ENCODE measurements at places on chromosomes 12 and 14. TPM values are rescaled to one million over a fixed set of nuclear protein-coding genes. Genes with fewer than 3 reads are reported as not detected.

GRCh38 chr14:52802597-52802996 is 11.2 kb upstream of the GNPNAT1 start:
- H3K27ac ChIP-seq: no peak overlapping the region
- peaks cover 12% of the 10 kb centered on the region for H3K4me1 ChIP-seq
- H3K27me3 ChIP-seq: peaks cover 3% of the 10 kb centered on the region
- H3K4me3 ChIP-seq: no peak overlapping the region

DIO3 gene
- not detected for total RNA-seq

GRCh38 chr12:76591476-76591875 is 31.9 kb upstream of the OSBPL8 start:
- H3K36me3 ChIP-seq: no peaks in the 10 kb centered on the region
- peaks cover 7% of the 10 kb centered on the region for H3K4me1 ChIP-seq
- no peak overlapping the region for H3K27ac ChIP-seq
- DNase-seq: no peak

DNA sequence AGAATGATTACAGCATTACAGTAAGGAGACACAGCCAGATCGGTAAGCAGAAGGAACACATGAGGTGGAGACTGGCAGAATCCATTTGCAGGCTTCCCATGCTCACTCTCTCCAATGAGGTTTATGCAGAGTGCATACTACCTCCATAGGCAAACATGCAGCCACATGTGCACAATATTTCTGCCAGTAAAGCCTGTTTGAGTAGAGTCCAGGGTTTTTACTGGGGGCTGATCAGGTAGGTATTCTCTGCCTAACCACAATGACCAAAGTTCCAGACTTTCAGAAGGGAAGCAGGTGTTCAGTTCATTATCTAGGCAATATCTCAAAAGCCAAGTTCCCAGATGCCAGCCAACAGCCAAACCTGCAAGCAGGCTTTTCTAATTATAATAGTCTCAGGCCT is 31.1 kb downstream of the INTS13 start:
- DNase-seq: no peak
- no peak overlapping the region for H3K4me3 ChIP-seq
- peaks cover 61% of the 10 kb centered on the region for H3K36me3 ChIP-seq
- H3K27me3 ChIP-seq: no peaks in the 10 kb centered on the region

GRCh38 chr14:51681411-51681810 is 29.7 kb downstream of the FRMD6 start:
- H3K27me3 ChIP-seq: peaks cover 5% of the 10 kb centered on the region
- H3K4me1 ChIP-seq: peaks cover 4% of the 10 kb centered on the region
- no peak for DNase-seq
- no peaks in the 10 kb centered on the region for H3K36me3 ChIP-seq
- no peak overlapping the region for H3K4me3 ChIP-seq
- no peak overlapping the region for H3K27ac ChIP-seq

DNA sequence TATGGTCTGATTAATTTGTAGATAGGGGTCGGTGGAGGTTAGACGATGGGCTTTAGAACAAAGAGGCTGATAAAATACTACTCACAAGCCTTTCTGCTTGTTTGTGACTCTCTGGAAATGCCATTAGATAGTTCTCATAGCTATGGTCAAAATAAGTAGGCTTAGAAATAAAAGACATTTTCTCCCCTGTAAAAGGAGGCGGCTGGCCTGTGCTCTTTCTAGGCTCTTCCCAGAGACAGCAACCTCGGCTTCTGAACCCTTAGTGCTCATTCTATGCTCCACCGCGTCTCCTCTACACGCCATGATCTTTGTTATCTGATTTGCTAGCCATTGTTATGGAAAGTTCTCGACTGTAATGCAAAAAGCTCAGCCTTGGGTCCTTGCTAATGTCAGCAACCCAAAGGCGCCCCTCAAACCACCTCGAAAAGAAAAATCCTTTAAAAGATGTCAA is 64.5 kb downstream of the CRADD start:
- H3K36me3 ChIP-seq: peaks cover 4% of the 10 kb centered on the region
- peak overlapping the region; percentile 90 for H3K4me3 ChIP-seq
- H3K4me1 ChIP-seq: peaks cover 29% of the 10 kb centered on the region
- DNase-seq: peak; percentile 32
- peak overlapping the region; percentile 83 for H3K27ac ChIP-seq

- peak overlapping the region; percentile 80 for H3K4me3 ChIP-seq
- peak overlapping the region; percentile 90 for H3K27ac ChIP-seq
- peaks cover 5% of the 10 kb centered on the region for H3K36me3 ChIP-seq
- no peaks in the 10 kb centered on the region for H3K27me3 ChIP-seq
- peaks cover 87% of the 10 kb centered on the region for H3K4me1 ChIP-seq
- peak; percentile 64 for DNase-seq
These were observed 44.7 kb downstream of the CCDC88C start for GRCh38 chr14:91372671-91373495.

DNA sequence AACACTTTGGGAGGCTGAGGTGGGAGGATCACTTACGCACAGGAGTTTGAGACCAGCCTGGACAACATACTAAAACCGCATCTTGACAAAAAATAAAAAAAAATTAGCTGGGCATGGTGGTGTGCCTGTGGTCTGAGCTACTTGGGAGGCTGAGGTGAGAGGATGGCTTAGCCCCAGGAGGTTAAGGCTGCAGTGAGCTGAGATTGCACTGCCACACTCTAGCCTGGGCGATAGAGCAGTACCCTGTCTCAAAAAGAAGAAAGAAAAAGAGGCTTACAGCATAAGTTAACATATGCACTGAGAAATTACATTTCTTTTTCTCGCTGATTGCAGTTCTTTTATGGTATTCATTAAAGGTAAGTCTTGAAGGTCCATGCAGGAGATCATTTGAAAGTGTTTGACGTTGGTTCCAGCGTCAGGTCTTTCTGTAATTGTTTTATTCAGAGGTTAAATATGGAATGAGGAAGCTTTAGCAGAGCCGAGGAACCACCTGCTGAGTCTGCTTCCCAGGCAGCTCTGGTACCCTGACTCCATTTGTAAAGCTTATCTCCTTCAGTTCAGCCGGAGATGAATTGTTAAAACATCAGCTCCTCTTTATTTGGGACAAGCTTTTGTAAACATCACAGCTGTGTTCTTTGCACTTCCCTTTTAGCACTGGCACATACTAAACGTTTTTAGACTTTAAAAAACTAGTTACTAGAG is 18.5 kb downstream of the SFSWAP start:
- peaks cover 6% of the 10 kb centered on the region for H3K4me1 ChIP-seq
- H3K36me3 ChIP-seq: peaks cover 14% of the 10 kb centered on the region
- no peaks in the 10 kb centered on the region for H3K27me3 ChIP-seq
- no peak overlapping the region for H3K27ac ChIP-seq
- no peak overlapping the region for H3K4me3 ChIP-seq

DNA sequence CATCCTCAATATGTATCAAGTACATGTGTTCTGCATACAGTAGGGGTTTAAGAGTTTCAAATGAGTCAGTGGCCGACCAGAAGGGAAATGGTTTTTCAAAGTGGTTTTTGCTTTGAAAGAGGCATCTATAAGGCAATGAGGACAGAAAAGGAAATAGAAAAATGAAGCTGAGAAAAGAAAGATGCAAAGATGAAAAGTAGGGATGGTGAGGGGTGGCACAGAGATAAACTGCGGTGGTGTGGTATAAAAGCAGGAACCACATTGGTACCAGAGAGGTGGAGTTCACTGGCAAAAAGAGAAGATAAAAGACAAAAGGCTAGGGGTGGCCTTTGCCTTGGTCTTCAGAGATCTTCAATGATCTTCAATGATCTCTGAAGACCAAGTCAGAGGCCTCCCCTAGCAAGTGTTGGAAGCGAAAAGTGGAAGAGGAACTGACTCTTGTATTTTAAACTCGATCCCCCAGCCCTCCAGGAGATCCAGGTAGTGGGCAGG is 144.0 kb upstream of the KRR1 start:
- H3K4me1 ChIP-seq: peaks cover 23% of the 10 kb centered on the region
- peak overlapping the region; percentile 50 for H3K4me3 ChIP-seq
- no peak for DNase-seq
- peaks cover 2% of the 10 kb centered on the region for H3K36me3 ChIP-seq
- H3K27me3 ChIP-seq: peaks cover 18% of the 10 kb centered on the region

VRTN gene
- not detected for total RNA-seq

DNA sequence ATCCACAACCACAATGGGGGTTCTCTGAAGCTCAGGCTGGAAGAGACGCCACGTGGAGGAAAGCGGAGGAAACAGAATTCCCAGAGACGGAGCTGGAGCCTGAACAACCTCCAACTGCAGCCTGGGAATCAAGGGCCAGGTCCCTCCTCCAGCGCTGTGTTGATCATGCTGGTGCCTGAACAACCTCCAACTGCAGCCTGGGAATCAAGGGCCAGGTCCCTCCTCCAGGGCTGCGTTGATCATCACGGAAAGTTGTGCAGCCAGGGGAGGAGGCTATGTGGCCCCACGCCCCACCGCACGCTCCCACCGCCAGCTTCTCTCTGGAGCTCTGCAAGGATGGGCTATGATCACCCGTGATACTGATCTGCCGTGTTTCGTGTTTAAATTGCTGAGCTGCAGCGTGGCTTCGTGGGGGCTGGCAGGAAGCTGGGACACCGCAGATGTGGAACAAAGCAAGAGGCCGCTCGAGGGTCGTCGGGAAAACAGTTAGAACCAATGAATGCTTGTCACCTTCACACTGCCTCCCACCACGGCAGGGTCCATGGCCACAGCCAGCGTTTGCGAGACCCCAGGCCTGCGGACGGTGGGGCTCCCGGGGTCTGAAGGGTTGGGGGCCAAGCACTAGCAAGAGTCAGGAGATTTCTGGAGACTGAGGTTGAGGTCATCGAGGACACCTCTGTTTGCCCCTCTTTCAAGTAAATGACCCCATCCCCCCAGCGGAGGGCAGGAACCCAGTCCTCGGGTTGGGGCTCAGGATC is 51.8 kb upstream of the FBRSL1 start:
- DNase-seq: peak; percentile 62
- H3K36me3 ChIP-seq: no peaks in the 10 kb centered on the region
- H3K27ac ChIP-seq: peak overlapping the region; percentile 85
- H3K4me3 ChIP-seq: peak overlapping the region; percentile 63
- peaks cover 18% of the 10 kb centered on the region for H3K4me1 ChIP-seq
- no peaks in the 10 kb centered on the region for H3K27me3 ChIP-seq

RNASE1 gene
- 4.5 TPM for total RNA-seq

PRICKLE1 gene
- 0.89 TPM for total RNA-seq

DNA sequence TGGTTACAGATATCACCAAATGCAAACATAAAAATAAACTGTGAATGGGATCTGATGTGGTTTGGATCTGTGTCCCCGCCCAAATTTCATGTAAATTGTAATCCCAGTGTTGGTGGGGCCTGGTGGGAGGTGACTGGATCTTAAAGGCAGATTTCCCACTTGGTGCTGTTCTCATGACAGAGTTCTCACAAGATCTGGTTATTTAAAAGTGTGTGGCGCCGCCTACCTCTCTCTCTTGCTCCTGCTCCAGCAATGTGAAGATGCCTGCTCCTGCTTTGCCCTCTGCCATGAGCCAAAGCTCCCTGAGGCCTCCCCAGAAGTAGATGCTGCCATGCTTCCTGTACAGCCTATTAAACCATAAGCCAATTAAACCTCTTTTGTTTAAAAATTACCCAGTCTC is 47.8 kb downstream of the SLC25A21 start:
- H3K27me3 ChIP-seq: no peaks in the 10 kb centered on the region
- no peak for DNase-seq
- H3K36me3 ChIP-seq: no peaks in the 10 kb centered on the region
- no peaks in the 10 kb centered on the region for H3K4me1 ChIP-seq
- no peak overlapping the region for H3K4me3 ChIP-seq

GLT1D1 gene
- total RNA-seq: not detected

DNA sequence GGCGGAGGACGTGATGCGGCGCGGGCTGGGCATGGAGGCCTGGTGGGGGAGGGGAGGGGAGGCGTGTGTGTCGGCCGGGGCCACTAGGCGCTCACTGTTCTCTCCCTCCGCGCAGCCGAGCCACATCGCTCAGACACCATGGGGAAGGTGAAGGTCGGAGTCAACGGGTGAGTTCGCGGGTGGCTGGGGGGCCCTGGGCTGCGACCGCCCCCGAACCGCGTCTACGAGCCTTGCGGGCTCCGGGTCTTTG is 303 bp downstream of the GAPDH start:
- no peaks in the 10 kb centered on the region for H3K27me3 ChIP-seq
- H3K4me3 ChIP-seq: peak overlapping the region; percentile 100
- peaks cover 41% of the 10 kb centered on the region for H3K4me1 ChIP-seq
- peaks cover 57% of the 10 kb centered on the region for H3K36me3 ChIP-seq
- DNase-seq: no peak

DNA sequence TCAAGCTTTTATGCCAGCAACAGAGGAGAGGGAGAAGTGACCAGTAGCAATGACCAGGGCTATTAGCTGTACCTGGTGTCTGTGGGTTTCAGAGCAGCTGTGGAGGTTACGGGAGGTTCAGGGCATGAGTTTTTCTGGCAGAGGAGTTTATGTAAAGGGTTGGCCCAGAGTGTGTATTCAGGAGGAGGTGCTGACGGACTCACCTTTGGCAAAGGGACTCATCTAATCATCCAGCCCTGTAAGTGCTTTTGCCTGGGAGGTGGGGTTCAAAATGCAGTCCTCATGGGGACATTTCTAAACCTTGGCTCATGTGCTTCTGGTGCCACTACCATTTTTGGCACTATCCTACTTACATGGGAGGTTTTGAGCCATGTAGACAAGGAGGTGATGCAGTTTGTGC is 95.3 kb downstream of the DAD1 start:
- H3K27ac ChIP-seq: peak overlapping the region; percentile 89
- H3K4me3 ChIP-seq: peak overlapping the region; percentile 90
- peaks cover 39% of the 10 kb centered on the region for H3K36me3 ChIP-seq
- DNase-seq: no peak
- H3K4me1 ChIP-seq: peaks cover 4% of the 10 kb centered on the region

RNF31 gene
- total RNA-seq: 131 TPM

GRIN2B gene
- not detected for total RNA-seq

GRCh38 chr14:69244946-69245345 is 15.0 kb upstream of the GALNT16 start:
- peaks cover 5% of the 10 kb centered on the region for H3K4me1 ChIP-seq
- no peak for DNase-seq
- H3K36me3 ChIP-seq: no peaks in the 10 kb centered on the region
- H3K4me3 ChIP-seq: no peak overlapping the region
- H3K27ac ChIP-seq: no peak overlapping the region

DNA sequence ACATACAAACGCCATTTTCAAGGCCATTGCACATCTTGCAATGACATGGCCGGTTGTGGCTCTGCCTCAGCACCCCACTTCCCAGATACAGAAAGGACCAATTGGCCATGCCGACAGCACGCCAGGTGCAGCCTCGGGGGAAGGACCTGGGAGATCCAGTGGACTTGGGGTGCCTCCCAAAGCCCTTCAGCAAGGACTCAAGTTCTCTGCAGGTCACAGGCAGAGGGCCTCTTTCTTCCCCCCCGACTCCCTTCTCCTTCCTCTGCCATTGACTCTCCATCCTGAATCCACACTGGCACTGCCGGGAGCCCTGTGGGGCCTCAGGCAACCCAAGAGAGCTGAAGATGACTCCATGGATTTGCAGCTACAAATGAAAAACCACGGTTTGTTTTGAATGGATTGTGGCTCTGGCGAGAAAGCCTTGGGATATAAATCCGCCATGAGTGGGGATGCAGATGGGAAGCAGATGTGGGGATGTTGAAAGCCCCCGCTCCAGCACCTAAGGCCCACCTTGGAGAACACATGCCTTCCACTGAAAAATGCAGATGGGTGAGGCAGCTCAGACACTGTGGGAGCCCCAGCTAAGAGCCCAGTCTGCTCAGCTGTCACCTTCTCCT is 35.1 kb upstream of the LTBP2 start:
- DNase-seq: no peak
- no peaks in the 10 kb centered on the region for H3K36me3 ChIP-seq
- no peak overlapping the region for H3K4me3 ChIP-seq
